Activated CD4-positive, alpha-beta T cell treated with anti-CD3 and anti-CD28 coated beads, Interleukin-2, amount 10 ng/mL, durations not matched to agents 7 days and 5 days (primary cell): ENCODE measurements at places on chromosomes 4 and X.

DNA sequence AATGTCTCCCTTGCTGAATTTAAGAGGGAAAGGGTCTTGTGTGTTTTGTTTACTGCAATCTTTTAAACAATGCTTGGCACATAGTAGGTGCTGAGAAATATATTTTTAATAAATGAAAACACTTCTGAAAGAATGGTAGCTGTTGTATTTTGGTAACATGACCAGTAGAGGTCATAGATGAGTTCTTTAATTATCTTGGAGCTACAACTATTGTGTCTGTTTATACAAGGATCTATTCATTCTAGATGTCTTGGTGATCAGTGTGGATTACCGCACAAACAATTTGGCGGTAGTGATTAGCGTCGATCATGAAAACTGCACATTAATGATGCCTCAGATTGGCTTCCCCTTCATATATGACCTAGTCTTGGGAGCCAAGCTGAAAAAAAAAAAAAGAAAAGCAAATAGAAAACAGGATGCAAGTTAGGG lies 21.4 kb upstream of the SCRG1 start:
- H3K36me3 ChIP-seq: no peaks in the 10 kb centered on the region
- DNase-seq: no peak
- H3K27ac ChIP-seq: no peak overlapping the region
- H3K4me3 ChIP-seq: no peak overlapping the region

- H3K4me1 ChIP-seq: no peaks in the 10 kb centered on the region
- H3K27me3 ChIP-seq: no peaks in the 10 kb centered on the region
- DNase-seq: no peak
Measured at GRCh38 chrX:141760761-141761160, 62.2 kb upstream of the SPANXD start.

DNA sequence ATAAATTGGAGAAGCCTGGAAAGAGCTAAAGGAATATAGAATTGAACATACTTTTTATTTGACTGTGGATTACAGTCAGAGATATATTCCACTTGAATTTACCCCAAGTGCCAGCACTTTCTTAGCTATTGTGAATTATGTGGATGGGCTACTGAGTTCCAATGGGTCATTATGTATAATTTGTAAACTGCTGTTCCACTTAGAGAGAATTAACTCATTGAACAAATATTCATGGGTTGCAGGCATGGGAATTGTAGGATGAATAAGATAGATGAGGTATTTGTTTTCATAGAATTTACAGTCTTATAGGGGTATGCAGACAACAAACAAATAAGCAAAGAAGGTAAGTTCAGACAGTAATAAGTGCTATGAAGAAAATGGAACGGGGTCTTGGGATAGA lies 195.7 kb downstream of the SHROOM3 start:
- H3K4me3 ChIP-seq: no peak overlapping the region
- H3K27me3 ChIP-seq: peaks cover 25% of the 10 kb centered on the region
- no peak for DNase-seq
- H3K36me3 ChIP-seq: no peaks in the 10 kb centered on the region

DNA sequence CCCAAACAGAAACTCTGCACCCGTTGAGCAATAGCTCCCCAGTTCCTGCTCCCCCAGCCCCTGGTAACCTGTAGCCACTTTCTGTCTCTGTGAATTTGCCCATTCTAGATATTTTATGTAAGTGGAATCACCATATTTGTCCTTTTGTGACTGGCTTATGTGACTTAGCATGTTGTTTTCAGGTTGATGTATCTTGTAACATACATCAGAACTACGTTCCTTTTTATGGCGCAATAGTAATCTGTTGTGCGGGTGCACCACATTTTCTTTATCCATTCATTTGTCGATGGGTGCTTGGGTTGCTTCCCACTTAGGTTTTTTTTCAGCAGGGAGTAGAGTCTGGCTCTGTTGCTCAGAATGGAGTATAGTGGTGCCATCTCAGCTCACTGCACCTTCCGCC lies 6.6 kb upstream of the PDZD4 start:
- peaks cover 14% of the 10 kb centered on the region for H3K27me3 ChIP-seq
- no peak overlapping the region for H3K27ac ChIP-seq
- DNase-seq: no peak
- H3K4me1 ChIP-seq: no peaks in the 10 kb centered on the region
- H3K4me3 ChIP-seq: no peak overlapping the region

DNA sequence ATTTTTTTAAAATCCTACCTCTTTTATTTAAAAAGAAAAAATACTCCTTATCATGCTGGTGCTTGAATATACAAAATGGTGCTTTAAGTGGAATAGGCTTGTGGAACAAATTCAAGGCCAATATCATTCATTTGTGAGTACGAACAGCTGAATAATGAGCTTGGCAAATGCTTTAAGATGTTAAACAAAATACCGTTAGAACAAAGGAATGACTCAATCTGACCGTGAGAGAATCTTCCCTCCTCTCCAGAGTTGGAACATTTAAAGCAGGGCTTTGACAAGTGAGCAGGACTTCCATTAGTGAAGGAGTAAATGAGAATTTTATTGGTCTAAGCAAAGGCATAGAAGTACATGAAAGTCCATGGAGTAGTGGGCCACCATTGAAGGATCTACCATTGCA lies 74.5 kb downstream of the DCLK2 start:
- no peaks in the 10 kb centered on the region for H3K36me3 ChIP-seq
- no peaks in the 10 kb centered on the region for H3K27me3 ChIP-seq
- no peaks in the 10 kb centered on the region for H3K4me1 ChIP-seq
- no peak overlapping the region for H3K27ac ChIP-seq

- no peak for DNase-seq
- H3K36me3 ChIP-seq: no peaks in the 10 kb centered on the region
- no peak overlapping the region for H3K27ac ChIP-seq
- H3K4me3 ChIP-seq: no peak overlapping the region
Measured at GRCh38 chr4:180619440-180619839, 1623.8 kb upstream of the TENM3 start.

GRCh38 chr4:153209410-153209809 lies 5.2 kb downstream of the TRIM2 start:
- DNase-seq: no peak
- peaks cover 5% of the 10 kb centered on the region for H3K27me3 ChIP-seq
- H3K4me1 ChIP-seq: peaks cover 22% of the 10 kb centered on the region
- H3K27ac ChIP-seq: no peak overlapping the region

DNA sequence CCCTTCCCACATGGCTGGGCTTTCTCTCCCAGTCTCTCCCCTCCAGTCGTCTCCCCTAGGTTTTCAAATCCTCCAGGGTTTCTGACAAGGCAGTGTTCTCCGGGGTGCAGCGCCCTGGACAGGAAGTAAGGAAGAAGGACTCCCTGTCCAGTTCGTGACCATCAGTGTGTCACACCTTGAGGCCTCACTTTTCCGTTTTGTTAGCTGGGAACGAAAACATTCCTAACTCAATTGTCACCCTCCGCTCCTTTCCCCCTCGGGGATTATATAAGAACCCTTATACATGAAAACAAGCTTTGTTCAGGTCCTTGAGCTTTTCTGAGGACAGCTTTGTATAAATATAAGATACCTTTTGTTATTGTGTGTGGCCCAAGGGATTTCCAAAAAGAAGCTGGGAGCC lies 92.1 kb downstream of the KDR start:
- H3K4me3 ChIP-seq: no peak overlapping the region
- no peaks in the 10 kb centered on the region for H3K36me3 ChIP-seq
- no peak overlapping the region for H3K27ac ChIP-seq
- H3K27me3 ChIP-seq: no peaks in the 10 kb centered on the region
- no peaks in the 10 kb centered on the region for H3K4me1 ChIP-seq

GRCh38 chrX:34437586-34437985 lies 219.5 kb downstream of the TMEM47 start:
- no peaks in the 10 kb centered on the region for H3K27me3 ChIP-seq
- H3K4me3 ChIP-seq: no peak overlapping the region
- no peak overlapping the region for H3K27ac ChIP-seq
